ENCODE measurements at places on chromosomes 6 and 20.

DNA sequence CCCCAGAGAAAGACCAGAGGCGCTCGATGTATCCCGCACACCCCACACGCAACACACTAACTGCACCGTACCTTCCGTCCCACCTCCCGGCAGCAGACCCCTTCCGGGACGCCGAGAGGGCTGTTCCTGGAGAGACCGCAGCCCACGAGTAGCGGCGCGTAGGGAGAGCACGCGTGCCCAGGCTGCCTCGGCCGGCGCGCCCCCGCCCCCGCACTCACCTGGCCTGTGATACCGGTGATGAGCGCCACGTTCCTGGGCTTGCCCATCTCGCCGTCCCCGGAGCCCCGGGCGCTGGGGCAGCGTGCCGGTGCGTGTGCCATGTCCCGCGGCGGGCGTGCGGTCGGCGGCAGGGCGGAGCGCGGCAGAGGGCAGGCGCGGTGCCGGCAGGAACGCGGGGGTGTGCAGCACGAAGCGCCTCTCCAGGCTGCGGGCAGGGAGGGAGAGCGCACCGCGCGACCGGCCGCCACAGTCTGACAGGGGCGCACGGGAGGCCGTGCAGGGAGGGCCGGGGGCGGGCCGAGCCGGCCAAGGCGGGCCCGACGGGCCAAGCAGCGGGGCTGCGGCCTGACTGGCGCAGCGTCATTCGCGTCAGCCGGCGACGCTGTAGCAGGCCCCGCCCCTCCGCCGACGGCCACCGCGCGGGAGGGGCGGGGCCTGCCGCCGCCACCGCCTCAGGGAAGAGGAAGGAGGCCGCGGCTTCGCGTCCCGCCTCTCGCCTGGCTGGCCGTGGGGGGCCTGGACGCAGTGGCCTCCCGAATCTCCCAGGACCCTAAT lies at the start of gene GMDS:
GMDS (minus strand) TSS at position 503 of the 774 bp plus-strand sequence.
- peak; percentile 81 for DNase-seq

DNA sequence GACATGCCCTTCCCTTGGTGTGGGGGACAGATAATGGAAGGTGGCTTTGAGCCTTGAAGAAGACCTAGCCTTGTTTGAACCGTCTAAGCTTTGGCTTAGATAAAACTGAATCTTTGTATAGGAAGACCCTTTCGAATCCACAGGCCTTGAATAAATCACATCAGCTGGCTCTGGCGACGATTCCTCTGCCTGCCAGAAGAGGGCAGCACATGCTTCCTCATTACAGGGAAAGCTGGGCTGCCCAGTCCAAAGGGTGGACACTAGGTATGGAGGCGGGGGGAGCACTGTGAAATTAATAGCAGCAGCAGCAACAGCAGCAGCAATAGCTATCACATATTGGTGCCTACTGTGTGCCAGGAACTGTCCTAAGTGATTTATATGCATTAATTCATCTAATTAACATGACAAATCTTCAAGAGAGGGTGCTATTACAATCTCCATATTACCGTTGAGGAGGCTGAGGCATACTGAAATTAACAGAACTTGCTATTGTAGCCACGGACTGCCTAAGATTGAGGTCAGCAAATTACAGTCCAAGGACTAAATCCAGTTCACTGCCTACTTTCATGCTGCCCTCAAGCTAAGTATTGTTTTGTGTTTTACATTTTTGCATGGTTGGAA lies 85.1 kb downstream of the CLIC5 start:
- DNase-seq, result peak; percentile 24

DNA sequence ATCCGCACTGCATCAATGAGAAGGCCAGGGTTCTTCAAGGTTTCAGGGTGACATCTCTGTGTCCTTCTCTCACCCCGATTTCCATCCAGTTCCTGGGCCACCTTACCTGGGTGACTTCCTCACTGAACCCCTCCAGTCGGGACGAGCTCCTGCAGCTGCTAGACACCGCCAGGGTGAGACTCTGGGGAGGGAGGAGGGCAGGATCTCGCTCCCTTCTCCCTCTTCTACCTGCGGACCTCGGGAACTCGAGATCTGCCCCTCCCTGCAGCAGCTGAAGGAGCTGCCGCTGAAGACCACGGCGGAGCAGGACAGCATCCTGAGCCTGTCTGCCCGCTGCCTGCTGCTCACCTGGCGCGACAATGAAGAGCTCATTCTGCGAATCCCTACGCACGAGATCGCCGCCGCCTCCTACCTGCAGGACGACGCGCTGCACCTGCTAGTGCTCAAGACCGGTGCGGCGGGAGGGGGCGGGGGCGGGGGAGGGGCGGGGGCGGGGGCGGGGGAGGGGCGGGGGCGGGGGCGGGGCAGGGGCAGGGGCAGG lies 7.5 kb downstream of the CCM2L start:
- no peak for DNase-seq

- no peak for DNase-seq
Measured at GRCh38 chr6:96685702-96686101, 122.8 kb downstream of the FHL5 start.

GRCh38 chr6:152293404-152293803 lies 343.8 kb downstream of the SYNE1 start:
- DNase-seq, result no peak

- DNase-seq, result no peak
Measured at GRCh38 chr20:32216179-32217142, 8.8 kb downstream of the POFUT1 start.

- DNase-seq, result no peak
Measured at GRCh38 chr6:7636151-7636550, 46.2 kb downstream of the SNRNP48 start.
